ENCODE measurements at places on chromosomes 2 and 18.

DNA sequence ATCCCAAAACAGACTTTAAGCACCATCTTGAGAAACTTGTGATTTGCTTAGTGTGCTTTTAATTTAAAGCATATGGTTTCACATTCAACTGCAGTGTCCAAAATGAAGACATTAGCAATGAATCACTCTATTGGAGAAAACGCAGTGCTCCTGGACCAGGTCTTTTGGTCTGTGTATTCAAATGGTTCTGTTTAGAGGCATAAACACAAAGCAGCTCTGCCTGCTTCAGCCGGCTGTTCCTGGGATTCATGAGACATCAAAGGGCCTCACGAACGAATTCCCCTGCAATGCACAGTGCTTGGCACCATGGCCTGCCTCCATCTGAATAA, 117.1 kb upstream of the SP5 start:
- DNase-seq = no peak

- no peak for DNase-seq
These were observed 95.7 kb downstream of the MAIP1 start for GRCh38 chr2:200050921-200051610.

- DNase-seq = no peak
These were observed 12.5 kb upstream of the NAB1 start for GRCh38 chr2:190636361-190636760.

DNA sequence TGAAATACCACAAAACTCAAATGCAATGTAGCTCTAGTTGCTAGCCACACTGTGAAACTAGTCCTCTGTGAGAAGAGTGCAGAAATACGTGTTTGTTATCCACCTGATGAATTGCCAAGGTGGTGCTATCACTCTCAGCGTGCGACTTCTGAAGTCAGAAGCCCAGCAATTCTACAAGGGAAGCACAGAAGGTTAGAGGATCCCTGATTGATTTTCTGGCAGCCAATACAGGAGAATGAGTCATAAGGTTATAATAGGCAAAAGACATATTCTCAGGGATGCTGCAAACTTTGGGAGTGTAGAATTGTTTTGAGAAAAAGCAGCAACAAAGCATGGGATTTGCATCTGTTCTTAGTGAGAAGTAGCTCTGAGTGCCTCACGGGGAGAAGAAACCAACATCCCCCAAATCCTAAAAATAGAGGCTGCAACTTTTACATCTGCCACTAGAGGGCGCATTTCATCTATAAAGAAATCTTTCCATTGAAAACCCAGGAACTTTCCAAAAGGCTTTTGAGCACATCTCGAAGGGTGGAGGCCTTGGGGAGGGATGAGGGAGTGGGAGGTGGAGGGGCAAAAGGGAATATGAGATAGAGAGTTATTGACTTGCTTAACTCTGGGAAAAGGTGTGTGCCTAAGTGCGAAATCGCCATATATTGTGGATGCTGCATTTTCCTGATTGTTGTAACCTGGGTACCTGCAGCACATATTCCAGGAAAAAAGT, 78.0 kb downstream of the TMEM182 start:
- peak; percentile 28 for DNase-seq

- no peak for DNase-seq
These were observed 16.6 kb downstream of the FAM168B start for GRCh38 chr2:131076707-131077106.

- no peak for DNase-seq
These were observed 291.2 kb upstream of the DDX18 start for GRCh38 chr2:117523267-117523666.

- DNase-seq = no peak
These were observed 10.3 kb downstream of the TRIB2 start for GRCh38 chr2:12727065-12727464.

DNA sequence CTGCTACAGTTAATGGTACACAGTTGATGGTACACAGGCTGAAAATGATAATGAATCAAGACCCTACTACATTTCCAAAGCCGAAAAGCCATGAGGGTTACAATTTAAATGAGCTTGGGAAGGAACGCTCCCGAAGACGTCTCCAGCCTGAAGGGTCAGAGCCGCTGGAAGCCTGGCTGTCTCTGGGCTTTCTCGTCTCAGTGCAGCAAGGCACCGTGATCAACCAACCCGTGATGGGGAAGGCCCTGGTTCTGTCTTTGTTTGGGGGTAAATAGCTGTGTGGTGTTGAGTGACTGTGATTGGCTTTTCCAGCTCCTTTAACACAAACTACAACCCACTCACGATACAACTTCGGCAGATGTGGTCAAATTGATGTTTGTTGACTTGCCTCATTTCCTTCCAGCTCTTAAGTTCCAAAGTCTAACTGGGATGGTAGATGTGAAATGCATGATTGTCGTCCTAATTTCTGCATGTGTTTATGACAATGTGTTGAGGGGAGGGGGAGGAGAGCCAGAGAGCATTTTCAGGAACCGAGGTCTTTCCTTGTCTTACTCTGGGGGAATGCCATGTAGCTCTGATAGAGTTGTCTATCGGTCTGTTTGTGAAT, 59.9 kb upstream of the EML6 start:
- DNase-seq = no peak

GRCh38 chr2:197205585-197206215, 104.9 kb downstream of the ANKRD44 start:
- DNase-seq = peak; percentile 73

- DNase-seq = no peak
These were observed 332.4 kb upstream of the MYT1L start for GRCh38 chr2:2663401-2664036.

DNA sequence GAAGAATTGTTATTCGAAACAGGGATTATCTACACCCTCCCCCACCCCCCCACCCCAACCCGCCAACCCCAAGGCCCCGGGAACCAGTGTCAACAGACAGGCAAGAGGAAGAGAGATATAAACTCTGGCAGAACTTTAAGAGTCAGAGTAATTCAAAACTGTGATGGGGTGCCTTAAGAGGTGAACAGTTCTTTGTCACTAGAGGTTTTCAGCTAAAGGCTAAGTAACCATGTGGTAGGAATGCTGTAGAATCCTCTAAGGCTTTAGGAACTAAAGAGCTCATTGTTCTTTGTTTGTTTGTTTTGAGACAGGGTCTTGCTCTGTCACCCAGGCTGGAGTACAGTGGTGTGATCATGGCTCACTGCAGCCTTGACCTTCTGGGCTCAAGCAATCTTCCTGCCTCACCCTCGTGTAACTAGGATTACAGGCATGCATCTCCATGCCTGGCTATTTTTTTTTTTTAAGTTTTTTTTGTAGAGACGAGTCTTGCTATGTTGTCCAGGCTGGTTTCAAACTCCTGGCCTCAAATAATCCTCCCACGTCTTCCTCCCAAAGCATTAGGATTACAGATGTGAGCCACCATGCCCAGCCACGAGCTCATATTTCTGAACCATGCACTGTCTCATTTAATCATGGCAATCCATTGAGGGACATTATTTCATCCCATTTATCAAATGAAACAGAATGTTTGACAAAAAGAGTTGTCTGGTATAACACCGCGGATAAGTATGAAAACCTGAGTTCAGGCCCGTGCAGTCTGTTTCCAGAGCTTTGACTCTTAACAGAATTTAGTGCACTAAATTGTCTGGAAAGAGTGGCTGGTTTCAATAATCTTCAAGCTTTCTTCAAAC, 20.8 kb upstream of the TMEM17 start:
- DNase-seq = no peak

DNA sequence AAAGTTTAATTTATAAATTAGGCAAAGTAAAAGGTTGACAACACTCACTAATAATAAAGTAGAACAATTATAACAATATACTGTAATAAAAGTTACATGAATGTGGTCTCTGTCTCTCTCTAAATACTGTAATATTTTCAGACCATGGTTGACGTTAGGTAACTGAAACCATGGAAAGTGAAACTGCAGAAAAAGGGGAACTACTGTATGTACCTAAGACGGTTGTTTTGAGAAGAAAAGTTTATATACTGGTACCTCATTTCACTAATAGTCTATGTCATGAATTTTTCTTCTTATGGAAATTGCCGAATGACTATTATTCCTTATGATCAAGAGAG, 166.7 kb upstream of the ZNF521 start:
- no peak for DNase-seq

DNA sequence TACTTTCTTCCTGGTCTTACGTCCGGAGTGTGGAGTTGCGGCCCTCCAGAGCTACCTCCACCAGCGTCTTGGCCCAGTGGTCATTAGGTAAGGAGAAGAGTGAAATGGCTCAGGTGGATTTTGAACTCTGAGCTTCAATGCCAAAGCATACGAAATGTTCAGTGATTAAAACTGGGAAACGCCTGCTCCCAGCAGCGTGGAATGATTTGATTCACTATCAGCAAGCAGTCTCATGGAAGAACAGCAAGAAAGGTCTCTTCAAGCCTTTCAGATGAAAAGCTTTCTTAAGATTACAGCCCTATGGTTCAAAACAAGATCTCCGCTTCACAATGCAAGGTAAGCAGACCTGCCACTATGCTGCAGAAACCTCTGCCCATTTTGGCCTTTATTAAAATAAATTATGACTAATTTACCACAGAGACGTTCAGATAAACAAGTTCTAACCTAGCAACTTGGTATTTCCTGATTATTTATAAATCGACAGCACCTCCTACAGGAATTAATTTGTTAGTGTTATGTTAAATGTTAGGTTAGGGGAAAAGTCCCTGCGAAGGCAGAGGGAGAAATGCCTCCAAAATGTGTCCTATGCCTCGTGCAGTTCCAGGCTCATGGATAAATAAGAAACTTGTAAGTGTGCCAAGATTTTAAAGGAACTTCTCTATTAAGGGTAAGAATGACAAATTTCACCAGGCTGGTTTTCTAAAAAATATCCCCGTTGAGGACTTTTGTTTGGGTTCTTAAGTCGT, 10.1 kb downstream of the SP9 start:
- no peak for DNase-seq

DNA sequence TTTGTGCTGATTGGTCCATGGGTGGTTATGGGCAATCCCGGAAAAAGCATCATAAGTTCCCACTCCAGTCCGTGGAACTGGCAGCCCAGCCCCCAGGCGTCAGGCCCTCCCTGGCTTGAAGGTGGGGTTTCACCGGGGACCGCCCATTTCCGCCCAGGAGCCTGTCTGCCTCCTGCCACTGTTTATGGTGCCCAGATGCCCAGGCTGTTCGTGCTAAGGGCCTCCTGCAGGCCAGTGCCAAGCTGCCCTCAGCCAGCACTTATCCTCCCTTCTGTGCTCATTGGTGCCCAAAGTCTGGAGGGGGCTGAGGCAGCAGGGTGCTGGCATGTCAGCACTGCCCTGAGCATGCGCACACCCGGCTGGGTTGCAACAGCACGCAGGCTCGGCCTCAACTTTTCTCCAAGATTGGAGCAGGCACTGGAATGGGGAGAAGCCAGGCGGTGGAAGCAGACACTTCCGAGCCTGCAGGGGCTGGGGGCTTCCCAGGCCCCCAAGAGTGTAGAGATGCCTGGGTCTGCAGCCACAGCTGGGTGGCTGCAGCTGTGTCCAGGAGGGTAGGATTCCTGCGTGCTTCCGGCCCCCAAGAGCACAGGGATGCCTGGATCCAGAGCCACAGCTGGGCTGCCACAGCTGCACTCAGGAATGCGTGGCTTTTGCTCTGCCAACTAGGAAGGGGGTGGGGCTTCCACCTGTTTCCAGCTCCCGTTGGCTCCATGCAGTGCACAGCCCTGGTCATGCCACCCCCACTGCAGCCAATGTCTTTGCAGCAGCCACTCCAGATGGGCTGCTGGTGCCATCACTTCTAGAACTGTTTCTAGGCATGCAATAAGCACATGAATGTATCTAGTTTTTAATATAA, 74.0 kb downstream of the AGPS start:
- no peak for DNase-seq

DNA sequence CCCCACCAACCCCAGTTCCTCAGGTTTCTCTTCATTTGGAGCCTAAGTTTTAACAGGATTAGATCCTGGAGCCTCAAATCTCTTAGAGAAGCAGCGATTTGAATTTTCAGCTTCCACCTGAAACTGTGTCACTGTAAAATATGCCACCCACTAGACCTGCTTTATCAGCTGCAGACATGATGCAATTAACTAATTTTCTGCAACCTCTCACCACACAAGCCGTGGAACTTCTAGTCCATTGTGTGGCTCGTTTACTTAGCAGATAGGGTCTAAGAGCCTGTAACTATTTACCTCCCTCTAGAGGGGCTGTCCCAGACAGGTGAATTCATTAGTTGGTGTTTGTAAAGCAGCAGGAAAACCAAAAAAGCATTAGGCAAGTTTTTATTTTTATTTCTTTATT, 31.6 kb upstream of the FZD5 start:
- DNase-seq = no peak

- no peak for DNase-seq
These were observed 48.4 kb downstream of the ABCG8 start for GRCh38 chr2:43887176-43887575.

DNA sequence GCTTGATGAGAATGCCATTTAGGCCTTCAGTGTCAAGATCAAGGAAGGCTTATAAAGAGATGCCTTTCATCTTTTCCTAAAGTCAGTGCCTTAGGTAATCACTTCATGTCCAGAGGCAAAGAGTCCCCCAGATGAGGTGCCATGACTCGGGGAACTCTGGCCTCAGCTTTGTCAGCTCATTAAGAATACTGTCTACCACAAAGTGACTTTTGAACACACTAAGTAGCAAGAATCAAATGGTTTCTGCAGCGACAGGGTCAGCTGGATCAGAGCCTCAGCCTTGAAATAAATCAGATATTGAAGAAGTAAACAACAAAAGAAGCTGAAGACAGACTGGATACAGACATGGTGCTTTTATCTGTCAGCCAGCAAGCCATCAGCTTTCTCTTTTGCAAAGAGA, 120.1 kb upstream of the SLC39A10 start:
- no peak for DNase-seq

- no peak for DNase-seq
These were observed 70.3 kb downstream of the PPP1R1C start for GRCh38 chr2:182055993-182056392.

GRCh38 chr18:45702708-45703265, 21.2 kb upstream of the SLC14A1 start:
- DNase-seq = no peak

- DNase-seq = no peak
These were observed 241.5 kb downstream of the PTGR3 start for GRCh38 chr18:74967438-74967837.

GRCh38 chr18:58496937-58497336, 132.0 kb downstream of the ALPK2 start:
- no peak for DNase-seq

- no peak for DNase-seq
These were observed 50.0 kb upstream of the MBOAT2 start for GRCh38 chr2:9053534-9053931.

DNA sequence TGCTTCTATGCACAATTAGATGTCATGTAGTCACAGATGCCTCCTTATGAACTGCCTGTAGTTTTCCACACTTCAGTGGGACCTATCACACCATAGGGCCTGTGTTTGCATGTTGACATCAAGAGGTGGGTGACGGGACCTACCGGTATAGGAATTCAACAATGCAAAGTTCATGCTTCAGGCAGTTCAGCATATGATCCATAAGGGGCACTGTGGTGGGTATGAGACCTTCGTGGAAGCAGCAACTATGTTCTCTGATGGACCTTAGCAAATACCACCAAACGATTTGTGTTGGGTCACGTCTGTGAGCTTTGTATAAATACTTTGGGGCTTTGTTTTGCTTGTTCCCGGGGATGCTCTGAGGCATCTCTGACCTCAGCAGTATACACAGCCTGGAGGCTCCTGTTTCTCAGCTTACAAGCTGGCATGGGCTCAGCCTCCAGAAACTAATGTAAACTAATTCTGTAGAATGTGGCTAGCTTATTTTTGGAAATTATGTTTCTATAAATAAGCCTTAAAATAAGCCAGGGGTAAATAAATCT, 111.6 kb downstream of the DTNA start:
- DNase-seq = no peak

GRCh38 chr2:186848873-186849578, at the start of gene ZSWIM2:
Gene ZSWIM2 (minus strand): TSS chr2:186849170. CDS start chr2:186849130, 40 bp downstream.
- peak; percentile 6 for DNase-seq

Data from CD4-positive, alpha-beta T cell treated with Interferon alpha-2 for 1 hour (primary cell).